CD8-positive, alpha-beta memory T cell (primary cell): ENCODE measurements at places on chromosomes 7 and 10.

DNA sequence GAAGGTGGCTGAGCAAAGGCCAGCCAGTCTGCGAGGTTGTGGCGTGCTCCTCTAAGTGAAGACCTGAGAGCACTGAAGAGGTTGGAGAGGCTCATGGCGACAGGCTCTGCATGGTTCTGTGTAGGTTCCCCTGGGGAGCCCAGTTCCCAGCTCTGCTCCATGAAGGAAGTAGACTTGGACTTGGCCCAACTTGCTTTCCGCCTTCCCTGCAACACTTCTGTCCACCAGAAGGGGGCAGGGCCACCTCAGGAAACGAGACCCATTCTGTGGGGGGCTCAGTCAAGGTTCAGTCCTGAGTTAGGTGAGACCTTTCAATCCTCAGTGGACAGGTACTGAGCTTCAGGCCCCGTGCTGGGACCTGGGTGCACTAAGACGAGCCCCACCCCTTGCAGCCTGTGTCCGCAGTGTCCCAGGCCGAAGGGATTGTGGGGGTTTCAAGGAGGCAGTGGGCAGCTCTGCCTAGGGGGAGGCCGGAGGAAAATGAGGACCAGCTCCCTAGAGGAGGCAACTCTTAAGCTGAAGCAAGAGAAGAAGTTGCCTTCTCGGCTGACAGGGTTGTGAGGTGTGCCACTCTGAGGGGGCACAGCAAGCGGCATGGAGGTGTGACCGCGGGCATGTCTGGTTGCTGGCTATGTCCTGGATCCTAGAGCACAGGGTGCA is 15.0 kb upstream of the PCBD1 start:
- peak; percentile 16 for DNase-seq

GRCh38 chr7:33979807-33980355 is 74.5 kb downstream of the BMPER start:
- DNase-seq: no peak

GRCh38 chr7:125567686-125568085 is 638.1 kb upstream of the POT1 start:
- DNase-seq: no peak

DNA sequence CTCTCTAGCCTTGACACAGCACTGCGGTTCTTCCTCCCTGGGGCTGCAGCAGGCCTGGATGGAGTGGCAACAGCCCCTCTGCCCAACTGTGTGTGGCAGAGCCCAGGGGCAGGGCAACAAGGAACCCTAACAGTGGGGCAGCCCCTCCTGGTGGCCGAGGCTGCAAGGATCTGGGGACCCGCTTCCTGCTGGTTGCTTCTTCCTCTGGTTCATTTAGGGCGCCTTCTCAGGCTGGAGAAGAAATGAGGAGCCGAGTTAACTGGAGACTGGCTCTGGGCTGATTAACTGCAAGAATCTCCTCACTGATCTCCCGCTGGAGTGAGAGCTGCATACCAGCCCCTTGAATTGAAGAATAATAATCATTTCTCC is 80.1 kb upstream of the EMX2 start:
- no peak for DNase-seq

GRCh38 chr10:43122826-43123225 is 15.4 kb upstream of the CSGALNACT2 start:
- no peak for DNase-seq

DNA sequence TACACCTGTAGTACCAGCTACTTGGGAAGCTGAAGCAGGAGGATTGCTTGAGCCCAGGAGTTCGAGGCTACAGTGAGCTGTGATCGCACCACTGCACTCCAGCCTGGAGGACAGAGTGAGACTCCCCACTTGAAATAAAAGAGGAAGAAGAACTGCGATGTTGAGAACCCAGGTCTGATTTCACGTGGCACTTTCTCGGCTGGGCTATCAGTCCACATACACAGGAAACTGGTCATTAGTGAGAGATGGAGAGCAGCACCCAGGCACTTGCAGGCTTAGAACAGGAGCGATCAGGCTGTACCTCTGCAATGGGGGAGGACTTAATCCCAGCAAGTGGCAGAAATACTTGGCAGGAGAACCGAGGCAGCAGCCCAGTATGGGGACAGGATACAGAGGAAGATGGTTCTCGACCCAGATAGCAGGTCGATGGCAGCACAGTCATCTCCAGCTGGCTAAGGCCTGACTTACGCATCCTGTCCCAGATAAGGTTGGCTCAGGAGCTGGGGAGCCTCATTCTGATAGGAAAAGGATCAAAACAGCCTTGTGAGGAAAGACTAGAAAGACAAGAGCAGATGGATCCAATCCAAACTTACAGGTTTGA is 487.7 kb upstream of the AUTS2 start:
- no peak for DNase-seq

DNA sequence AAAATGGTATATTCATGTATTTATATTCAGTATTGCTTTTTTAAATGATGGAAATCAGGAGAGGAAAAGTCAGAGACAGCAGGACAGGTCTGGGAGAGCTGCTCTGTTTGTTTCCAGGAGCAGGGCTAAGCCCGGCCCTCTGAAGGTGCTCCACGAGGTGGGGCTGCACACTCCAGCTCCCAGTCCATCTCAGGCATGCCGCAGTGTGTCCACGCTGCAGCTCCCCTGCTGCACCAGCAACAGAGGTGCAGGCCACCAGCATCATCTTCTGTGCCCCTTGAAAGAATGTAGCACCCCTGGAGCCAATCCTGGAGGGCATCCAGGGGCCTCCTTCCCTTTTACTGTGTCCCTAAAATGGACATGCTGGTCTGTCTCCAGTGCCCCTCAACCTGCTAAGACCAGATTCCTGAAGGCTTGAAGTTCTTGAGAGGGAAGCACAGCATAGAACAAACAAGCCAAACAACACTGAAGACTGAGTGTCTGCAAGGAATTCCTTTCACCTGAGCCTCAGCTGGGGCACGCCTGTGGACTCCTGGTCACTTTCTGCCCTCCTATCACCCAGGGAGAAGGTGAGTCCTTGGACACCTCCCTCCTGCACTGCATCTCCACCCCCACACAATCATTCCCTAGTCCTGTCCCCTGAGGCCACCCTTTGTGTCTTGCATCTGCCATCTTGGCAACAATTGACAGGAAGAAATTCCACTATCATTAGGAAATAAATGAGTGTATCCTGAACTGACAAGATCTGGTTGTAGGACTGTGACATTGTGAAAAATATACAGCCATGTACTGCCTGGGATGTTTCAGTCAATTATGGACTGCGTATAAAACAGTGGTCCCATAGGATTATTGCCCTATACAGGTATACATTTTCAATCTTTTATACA is 100.5 kb downstream of the CXCL12 start:
- DNase-seq: no peak

DNA sequence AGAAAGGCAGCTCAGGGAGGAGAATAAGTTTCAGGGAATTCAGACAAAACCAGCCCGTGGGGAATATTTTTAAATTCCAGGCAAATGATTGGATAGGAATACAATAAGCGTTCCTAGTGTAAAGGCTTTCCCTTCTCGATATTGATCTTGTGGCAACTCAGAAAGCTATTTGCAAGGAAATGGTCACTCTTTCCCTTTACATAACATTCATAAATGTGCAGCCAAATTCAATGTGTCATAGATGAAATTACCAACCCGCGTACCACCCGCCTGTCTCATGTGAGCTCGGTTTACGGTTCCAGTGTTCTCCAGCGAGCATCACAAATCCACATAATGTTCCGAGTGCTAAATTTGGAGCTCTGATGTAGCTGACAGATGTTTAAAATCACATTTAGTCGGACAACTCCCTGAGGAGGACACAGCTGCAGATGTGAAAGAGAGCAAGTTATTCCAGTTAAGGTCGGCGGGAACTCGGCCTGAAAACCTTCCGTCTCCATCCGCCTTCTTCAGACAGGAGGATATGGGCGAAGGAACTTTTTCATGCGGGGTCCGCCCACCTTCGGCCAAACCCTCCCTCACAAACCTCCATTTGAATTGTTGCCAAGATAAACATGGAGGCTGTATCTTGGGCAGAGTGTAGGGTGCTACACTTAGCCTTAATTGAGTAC is 327.0 kb downstream of the RNLS start:
- DNase-seq: no peak

DNA sequence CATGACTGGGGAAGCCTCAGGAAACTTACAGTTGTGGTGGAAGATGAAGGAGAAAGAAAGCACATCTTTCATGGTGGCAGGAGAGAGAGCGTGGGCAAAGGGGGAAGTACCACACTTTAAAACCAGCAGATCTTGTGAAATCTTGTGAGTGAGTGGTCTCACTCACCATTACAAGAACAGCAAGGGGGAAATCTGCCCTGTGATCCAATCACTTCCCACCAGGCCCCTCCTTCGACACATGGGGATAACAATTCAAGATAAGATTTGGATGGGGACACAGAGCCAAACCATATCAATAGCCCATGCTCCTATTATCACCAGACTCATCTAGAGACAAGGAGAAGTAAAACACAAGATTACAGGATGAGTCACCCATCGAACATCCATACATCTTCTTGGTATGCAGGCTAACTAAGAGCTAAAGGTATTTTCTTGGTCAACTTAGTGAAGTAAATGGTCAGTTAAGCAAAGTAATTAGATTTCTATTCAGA is 55.3 kb upstream of the YAE1 start:
- no peak for DNase-seq
